ENCODE measurements at places on chromosomes 2 and 18.

- DNase-seq: no peak
Observed at GRCh38 chr2:164114937-164115336, 379.1 kb upstream of the FIGN start.

- DNase-seq: no peak
Observed at GRCh38 chr2:15471606-15472005, 89.5 kb downstream of the NBAS start.

- no peak for DNase-seq
Observed at GRCh38 chr2:69499966-69500365, 62.7 kb upstream of the NFU1 start.

GRCh38 chr2:59677158-59677557 lies 876.3 kb downstream of the BCL11A start:
- no peak for DNase-seq

DNA sequence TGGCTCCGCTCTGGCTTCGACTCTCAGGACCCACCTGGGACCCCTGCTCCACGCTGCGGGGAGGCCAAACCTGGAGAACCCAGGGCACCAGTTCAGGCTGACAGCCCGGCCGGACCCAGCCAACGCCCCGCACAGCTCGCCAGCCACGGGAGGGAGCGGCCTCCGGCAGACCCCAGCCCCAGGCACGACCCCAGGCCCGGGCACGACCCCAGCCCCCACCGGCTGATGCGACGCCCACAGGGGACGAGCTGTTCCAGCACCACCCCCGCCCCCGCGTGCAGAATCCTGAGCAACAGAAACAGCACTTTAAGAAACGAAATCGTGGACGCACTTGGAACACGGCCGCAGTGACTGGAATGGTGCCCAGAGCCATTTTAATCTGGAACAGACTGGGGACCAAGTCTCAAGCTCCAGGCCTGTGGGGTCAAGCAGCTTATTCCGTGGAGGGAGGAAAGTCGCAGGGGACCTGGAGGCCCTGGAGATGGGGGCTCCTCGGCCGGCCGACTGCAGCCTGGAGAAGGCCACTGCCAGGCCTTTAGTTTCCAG lies 74.2 kb downstream of the MBP start:
- DNase-seq: no peak

DNA sequence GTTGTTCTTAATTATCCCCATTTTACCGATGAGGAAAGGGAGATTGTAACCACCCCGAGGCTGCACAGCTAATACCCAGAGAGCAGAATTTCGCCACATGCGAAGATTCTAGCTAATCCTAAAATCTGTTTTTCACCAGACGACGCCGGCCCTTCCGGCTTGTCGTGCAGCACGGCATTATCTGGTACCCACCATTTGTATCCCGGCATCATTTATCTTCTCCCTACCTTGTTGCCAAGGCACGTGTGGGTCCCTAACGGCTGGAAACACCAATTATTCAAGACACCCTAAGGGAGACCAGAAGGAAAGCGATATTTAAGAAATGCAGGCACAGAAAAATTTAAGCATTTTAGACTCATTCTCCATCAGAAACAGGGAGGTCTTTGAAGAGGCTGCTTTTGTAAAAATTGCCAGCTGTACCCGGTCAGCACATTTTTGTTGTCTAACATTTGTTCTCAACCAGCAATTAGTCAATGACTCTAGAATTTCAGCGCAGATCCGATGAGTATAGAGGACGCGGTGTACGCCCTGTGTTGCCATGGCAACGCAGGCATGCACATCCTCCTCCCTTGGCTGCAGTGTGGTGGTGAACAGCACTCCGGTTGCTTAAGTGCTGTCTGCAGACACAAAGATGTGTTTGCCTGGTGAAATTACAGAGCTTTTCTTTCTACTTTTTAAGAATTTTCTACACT lies 111.6 kb downstream of the AGAP1 start:
- no peak for DNase-seq

DNA sequence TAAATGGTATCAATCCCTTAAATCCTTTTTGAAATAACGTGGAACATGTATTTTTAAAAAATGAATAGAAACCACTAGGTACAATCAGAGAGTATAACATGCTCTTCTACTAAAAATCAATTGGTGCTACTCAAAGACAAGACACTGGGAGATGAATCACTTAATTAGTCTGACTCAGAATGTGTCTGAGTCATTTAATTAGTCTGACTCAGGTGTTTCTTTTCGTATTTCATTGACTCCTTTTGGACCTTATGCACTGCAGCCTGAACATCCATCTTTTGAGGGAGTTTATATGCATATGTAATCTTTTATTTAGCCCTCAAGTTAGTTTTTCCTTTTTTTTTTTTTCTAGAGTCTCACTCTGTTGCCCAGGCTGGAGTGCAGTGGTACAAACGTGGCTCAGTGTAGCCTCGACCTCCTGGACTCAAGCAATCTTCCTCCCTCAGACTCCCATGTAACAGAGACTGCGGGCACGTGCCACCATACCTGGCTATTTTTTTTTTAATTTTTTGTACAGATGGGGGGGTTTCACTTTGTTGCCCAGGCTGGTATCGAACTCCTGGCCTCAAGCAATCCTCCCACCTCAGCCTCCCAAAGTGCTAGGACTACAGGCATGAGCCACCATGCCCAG lies 26.5 kb downstream of the PPP4R3B start:
- no peak for DNase-seq

- no peak for DNase-seq
Observed at GRCh38 chr2:223247136-223247535, 195.1 kb downstream of the KCNE4 start.

GRCh38 chr2:69422198-69422597 lies 15.0 kb downstream of the NFU1 start:
- no peak for DNase-seq

DNA sequence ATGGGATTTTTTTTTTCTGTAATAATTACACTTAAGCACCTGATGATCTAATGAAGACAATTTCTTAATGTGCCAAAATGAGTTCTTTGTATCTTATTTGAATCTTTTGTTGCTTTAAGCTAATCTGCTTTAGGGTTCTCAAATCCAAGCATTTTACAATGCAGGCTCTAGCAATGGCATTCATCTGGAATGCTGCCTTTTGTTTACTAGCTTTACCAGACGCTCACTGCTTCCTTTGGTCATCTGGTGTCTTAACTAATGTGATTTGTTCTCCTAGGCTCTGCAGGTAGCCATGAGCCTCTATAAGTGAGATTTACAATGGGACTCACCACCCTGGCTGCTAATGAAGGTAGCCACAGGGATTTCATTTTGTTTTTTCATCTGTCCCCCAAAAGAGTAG lies 100.3 kb downstream of the GREB1L start:
- no peak for DNase-seq

- DNase-seq: no peak
Observed at GRCh38 chr2:3626812-3627499, 31.0 kb upstream of the ALLC start.

DNA sequence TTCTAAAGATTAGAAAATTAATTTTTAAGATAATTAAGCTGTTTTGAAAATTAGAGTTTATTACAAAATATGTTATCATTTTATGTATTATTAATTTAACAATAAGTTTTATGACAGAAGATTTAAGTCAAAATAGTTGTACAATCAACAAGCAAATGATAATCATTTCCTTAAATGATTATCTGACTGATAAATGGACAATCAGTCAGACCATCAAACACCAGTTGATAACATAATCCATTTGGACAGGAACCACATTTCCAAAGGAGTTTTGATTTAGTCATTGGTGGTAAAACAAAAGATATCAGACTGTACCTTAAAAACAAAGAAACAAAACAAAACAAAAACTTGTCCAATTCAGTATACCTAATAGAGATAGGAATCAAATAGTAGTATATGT lies 1.9 kb downstream of the TFPI start:
- DNase-seq: no peak

DNA sequence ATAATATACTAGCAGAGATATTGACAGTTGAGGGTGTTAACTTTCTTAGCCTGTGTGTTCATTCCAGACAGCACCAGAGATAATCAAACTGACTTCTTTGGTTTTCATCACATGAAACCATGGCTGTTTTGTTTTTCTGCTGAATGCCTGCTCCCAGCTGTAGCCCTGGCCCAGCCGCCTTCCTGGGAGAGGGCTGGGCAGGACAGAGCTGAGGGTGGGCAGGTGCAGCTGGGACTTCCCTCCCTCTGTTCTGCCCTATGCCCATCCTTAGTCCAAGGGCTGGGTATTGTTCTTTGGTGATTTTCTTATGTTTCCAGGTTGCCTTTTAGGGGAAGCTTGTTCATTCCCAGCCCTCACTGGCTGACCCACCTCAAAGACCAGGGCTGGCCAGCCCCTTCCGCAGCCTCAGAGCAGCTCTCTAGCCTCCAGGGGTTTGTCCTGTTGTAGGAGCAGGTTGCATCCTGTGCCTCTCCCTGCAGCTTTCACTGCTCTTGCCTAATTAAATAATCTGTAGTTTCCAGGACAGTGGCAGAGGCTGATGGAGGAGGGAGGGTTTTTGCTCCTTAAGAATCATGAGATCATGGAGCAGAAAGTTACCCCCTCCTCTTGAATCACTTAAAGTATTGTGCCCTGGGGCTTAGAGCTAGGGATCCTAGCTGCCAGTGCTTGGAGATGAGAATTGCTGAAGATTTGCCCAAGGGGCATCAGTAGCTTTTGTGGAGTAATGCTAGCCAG lies 61.4 kb downstream of the MTCL1 start:
- DNase-seq: no peak

GRCh38 chr2:104836265-104836664 lies 17.6 kb upstream of the POU3F3 start:
- no peak for DNase-seq

- no peak for DNase-seq
Observed at GRCh38 chr18:11518788-11519685, 90.4 kb upstream of the SLC35G4 start.

DNA sequence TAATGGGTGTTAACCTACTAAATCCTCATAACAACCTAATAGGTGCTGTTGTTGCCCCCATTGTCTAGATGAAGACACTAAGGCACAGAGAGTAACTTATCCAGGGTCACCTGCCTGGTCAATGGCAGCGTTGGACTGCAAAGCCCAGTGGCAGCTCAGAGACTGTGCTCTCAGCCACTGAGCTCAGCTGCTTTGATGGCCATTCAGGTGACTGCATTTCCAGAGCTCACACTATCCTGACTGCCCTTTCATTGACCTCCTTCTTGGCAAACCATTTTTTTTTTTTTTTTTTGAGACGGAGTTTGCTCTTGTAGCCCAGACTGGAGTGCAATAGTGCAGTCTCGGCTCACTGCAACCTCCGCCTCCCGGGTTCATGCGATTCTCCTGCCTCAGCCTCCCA lies 115.2 kb downstream of the MAPK4 start:
- no peak for DNase-seq

- no peak for DNase-seq
Observed at GRCh38 chr2:23346781-23347180, 38.2 kb upstream of the KLHL29 start.

- no peak for DNase-seq
Observed at GRCh38 chr2:31227110-31227509, 6.8 kb upstream of the EHD3 start.

GRCh38 chr2:68385220-68385906 lies 20.3 kb downstream of the PLEK start:
- no peak for DNase-seq

- DNase-seq: no peak
Observed at GRCh38 chr2:12304564-12305171, 412.1 kb upstream of the TRIB2 start.

DNA sequence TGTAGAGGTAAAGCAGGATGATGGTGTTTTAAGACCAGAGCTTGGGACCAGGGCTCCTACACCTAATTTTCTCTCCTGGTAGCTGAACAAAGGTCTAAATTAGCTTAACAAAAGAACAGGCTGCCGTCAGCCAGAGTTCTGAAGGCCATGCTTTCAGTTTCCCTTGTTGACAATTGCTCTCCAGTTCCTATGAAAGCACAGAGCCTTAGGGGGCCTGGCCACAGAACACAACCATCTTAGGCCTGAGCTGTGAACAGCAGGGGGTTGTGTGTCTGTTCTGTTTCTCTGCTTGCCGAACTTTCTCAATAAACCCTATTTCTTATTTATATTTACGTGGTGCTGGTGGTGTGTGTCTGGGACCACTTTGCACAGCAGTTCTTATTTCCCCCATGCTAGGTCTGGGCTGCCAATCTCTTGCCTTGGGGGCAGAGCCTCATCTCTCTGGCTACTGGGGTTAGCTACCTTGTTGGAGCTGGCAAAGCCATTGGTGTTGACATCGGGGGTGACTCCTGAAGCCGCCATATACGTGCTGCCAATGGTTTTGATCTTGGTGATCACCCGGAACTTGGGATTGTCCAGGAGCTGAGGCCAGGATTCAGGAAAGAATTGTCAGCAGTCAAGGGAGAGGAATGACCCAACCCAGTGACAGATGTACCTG lies 29.0 kb downstream of the CENPO start:
- no peak for DNase-seq

- no peak for DNase-seq
Observed at GRCh38 chr2:72211777-72212485, 64.3 kb upstream of the CYP26B1 start.

DNA sequence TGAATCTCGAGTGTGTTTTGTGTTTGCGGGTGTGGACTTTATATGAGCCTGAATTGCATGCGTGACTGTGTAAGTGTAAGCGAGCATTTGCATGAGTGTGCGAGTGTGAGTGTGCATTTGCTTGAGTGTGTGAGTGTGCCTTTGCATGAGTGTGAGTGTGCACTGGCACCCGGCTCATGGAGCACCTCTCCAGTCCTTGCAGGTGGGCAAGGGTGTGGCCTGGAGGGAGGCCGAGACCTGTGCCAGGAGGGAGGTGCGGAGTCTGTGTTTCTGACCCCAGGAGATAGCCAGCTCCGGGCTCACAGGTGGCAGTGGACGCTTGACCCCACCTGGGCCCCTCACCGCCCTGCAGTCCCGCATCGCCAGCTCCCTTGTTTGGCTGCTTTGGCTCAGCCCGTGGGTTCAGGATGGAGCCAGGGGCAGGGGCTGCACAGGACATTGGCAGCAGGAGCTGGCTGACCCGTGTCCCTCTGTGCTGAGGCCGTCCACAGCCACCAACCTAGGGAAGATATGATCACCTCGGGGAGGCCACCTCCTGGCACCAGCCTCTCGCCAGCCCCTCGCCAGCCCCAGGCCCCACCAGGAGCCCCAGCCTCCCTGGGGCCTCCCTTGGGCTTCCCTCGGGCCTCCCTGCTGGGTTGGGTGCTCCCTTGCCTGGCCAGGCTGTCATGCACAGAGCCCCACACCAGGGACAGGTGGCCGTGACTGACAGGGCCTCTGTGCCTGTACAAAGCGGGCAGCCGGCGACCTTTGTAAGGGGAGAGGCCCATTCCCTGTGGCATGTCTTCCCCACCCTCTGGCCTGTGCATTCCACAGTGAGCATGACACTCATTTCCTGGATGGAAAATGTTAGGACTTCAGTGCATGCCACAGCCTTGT lies 81.6 kb downstream of the PTGR3 start:
- DNase-seq: no peak

All from activated T-cell treated with anti-CD3 and anti-CD28 coated beads for 1 hour (primary cell).